Activated T-cell treated with anti-CD3 and anti-CD28 coated beads for 24 hours (primary cell): ENCODE measurements at places on chromosomes 6 and 20.

GRCh38 chr20:49411221-49411925 lies 71.1 kb downstream of the KCNB1 start:
- no peak for DNase-seq

DNA sequence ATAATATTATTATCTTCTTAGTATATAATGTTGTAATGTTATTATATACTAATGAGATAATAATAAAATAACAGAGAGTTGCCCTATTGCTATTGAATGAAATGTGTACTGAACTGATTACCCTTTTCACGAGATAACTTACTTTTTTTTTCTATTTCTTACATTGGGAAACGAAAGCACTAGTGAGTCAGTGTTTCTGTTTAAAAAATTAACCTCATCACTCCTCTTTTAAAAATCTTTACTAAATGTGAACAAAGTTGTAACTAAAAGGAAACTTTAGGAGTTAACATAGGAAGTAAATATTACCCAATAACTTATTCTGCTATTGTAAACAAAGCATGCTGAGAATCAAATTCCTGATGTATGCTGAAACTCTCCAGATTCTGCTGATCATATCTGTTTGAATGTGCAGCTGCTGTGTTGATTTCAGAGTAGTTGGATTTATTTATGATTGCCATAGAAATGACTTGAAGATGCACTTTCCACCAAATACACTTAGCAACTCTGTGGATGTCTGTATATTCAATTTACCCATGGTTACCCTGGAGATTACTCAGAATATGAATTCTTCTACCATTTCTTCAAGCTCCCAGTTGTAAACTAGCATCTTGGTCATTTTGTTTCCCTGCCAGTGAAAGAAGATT lies 523.4 kb downstream of the TENT5A start:
- no peak for DNase-seq

- DNase-seq: no peak
Observed at GRCh38 chr6:169890049-169890448, 138.6 kb downstream of the ERMARD start.

- no peak for DNase-seq
Observed at GRCh38 chr20:54633374-54634355, 158.3 kb downstream of the DOK5 start.

GRCh38 chr6:14172562-14172961 lies 55.0 kb downstream of the CD83 start:
- DNase-seq: no peak

DNA sequence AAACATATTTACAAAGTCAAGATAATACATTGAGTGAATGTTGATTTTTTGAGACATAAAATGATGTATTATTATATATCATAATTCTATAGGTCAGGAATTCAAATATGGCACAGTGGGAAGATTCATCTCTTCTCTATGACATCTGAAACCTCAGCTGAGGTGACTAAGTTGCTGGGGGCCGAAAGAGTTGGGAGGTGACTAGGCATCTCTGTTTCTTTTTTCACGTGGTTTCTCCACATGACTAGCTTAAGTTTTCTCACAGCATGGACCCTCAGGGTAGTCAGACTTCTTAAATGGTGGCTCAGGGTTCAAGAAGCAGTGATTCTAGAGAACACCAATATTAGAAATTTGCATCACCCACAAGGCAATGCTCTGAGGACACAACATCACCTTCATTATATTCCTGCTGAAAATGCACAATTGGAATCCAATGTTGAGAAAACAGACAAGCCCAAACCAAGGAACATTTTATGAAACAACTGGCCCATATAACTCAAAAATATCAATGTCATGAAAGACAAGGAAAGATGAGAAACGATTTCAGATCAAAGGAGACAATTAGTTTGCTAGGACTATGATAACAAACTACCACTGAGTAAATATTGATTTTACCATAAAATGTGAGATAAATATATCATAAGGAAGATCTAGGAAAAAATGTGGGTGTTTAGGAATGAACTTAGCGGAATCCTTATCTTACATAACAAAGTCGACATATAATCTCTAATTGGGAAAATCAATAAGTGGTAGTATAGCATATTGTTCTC lies 273.3 kb upstream of the IRAK1BP1 start:
- no peak for DNase-seq

- DNase-seq: no peak
Observed at GRCh38 chr6:113104951-113105350, 752.2 kb upstream of the MARCKS start.

- no peak for DNase-seq
Observed at GRCh38 chr6:35330541-35331119, 11.7 kb upstream of the PPARD start.

DNA sequence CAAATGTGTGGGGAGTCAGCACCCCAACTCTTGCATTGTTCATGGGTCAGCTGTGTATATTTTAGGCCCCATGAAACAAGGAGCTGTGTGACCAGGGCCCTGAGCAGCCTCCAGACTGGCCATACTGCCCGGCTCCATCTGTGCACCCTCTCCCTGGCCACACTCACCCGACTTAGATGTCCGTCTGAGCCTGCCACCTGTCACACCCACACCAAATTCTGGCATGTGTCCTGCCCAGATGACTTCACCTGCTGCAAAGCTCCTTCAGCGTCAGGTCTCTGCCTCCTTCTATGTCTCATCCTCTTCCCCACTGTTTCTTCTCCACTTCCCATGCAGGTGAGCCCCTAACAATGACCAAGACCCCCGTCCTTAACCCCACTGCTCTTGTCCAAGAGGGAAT lies 88.1 kb upstream of the THBS2 start:
- DNase-seq: no peak

DNA sequence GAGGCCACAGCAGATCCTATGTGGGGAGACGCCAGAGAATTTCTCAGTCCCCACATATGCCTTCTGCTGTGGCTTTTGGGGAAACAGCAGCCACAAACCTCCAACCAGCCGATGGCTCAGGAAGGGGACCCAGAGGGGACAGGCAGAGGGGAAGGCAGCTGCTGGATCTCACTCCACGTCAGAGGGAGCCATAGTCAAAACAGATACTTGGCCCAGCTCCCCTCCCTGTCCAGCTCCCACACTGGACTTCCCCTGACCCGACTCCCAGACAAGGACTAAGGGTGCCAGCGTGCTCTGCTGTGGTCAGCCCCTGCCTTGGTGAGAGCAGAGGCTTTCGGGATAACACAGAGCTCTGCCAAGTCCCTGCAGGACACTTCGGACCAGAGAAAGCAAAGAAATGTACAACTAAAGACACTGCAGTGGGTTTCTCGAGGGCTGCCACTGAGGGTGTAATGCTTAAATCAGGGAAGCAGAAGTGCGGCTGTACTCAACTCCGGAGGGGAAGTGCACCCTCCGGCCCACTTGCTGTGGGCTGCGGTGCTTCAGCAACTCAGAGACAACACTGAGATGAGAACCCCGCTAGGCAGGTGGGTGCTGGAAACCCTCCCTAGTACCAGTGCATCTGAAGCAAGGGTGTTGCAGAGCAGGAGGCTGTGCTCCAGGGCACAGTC lies 47.2 kb downstream of the RRBP1 start:
- no peak for DNase-seq

GRCh38 chr6:44697327-44697726 lies 309.8 kb downstream of the CDC5L start:
- no peak for DNase-seq

DNA sequence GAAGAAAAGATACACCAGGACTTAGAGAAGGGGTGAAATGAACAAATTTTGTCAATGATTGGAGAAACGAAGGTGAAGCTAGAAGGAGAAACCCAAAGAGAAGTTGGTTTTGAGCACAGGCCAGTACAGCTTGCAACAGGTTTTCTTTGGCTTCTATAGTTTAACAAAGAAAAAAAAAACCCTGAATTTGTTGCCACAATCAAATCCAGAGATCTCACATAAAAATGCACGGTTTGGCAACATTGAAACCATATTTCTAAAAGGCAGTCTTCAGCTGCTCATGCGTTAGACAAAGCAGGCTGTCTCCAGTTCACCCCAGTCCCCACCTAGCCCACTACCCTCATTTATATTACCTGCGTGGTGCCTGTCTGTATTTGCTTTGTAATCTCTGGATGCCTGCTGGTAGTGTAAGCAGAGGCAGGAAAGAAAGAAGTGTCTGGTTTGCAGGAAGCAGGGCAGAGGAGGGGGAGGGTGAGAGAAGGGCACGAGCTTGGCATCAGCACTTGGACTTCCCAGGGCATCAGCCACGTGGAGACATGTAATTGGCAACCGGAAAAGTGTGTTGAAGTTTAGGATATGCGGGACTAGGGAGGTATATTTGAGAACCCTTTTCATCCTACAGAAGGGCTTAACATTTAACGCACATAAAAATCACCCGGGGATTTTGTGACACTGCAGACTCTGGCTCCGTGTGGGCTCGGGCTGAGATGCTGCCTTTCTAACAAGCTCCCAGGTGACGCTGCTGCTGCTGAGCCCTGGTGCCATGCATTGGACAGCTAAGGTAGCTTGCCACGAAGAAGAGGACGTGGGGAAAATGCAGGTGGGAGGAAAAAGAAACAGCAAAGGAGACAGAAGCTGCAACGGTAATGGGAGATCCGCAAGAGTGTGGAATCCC lies 14.4 kb downstream of the PFDN4 start:
- no peak for DNase-seq

- DNase-seq: no peak
Observed at GRCh38 chr6:64955435-64955848, 751.6 kb downstream of the EYS start.

- DNase-seq: no peak
Observed at GRCh38 chr20:4151991-4152695, 136.8 kb upstream of the RNF24 start.

- no peak for DNase-seq
Observed at GRCh38 chr6:35562060-35562459, 49.4 kb upstream of the TULP1 start.

DNA sequence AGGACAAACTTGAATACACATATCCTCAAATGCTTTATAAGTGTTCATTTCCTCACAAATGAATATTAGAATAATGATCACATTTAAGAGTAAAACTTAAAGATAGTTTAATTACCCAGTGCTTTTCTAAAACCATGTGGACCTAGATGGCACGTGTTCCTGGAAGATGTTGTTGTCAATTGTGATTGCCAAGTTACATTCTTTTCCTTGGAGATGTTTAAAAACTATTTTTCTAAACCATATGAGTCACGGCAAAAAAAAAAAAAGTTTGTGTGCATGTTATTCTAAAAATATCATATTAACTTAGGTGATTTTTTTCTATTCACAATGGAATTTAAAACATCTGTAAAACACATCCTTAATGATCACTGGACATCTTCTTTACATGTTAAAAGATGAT lies 51.1 kb downstream of the RCAN2 start:
- DNase-seq: no peak
